ENCODE measurements at places on chromosomes 7 and 10. TPM values are rescaled to one million over a fixed set of nuclear protein-coding genes. Genes with fewer than 3 reads are reported as not detected.

DNA sequence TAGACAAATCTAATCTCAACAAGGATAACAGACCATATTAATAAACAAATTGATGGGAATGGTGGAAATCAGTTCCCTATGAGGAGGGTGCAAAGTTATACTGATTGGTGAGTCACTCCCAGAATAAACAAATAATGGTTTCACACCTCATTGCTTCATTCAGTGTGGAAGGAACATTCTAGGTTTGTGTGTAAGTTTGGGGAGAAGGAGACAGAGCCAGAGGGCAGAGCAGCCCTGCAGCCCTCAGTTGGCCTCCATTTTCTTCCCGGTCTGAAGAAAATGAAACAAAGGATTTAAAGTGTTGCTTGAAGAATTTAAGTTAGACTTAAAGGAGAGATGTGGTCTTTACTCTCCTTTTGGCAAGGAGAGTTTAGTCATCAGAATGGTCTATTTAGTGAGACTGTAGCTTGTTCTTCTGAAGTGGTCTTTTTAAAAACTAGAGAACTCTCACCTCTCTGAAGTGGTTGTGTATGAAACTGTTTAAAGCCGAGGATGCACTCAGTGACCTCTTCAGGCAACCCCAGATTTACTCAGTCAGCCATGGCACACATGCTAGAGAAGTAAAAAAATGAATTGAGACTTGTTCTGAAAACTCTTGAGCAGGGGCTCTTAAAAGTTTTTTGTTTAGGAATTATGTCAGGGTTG is 27.2 kb downstream of the IKZF1 start:
- no peak for DNase-seq

DNA sequence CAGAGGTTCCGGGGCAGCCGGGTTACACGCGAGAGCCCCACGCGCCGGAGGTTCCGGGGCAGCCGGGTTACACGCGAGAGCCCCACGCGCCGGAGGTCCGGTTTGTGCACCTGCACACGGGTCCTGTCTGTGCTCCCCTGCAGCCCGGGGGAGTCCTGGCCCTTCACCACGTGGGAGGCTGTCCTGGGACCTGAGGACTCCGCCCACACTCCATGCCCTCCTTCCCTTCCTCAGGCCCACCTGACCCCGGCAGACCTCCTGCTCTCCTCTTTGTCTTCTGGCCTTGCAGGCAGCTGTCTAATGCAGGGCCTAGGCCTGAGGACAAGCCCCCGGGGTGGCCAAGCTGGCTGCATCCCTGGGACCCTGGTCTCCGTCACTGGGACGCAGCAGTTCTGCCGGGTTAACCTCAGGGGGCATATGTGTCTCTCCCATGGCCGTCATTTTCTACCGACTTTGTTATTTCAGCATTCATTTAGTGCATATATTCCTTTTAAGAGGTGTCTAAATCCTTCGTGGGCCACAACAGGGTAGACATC is 374.6 kb downstream of the DNAJB6 start:
- no peak for DNase-seq

DNA sequence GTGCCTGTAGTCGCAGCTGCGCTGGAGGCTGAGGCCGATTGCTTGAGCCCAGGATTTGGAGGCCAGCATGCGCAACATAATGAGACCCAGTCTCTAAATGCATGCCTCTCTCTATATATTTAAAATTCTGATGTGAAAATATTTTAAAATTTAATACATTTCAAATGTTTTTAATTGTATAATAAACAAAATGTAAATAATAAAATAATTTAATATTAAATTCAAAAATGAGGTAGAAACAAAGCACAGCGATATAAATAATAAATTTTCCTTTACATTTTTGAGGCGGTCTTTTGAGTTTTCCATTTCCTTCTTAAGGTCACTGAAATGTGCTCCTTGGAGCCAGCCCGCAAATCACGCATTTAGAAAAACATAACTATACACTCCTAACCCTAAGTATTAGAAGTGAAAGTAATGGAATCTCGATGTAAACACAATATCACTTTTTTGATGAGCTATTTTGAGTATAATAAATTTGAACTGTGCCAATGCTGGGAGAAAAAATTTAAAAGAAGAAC is 523 bp upstream of the CDK1 start:
- no peak for DNase-seq

DNA sequence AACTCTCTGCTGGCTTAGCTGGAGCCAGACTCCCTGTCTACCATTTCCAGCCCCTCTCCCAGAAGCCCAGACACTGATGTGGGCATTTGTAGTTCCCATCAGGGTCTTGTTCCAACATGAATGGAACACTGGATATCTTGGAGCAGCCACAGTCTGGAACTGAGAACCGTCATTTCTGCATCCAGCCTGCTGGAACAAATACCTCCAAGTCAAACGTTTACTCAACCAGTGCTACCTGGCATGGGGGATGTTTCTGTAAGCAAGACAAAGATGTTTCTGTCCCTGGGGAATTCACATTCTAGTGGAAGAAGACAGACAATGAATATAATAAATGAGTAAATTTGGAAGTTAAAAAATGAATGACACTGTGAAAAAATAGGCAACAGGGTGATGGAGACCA is 70.8 kb upstream of the ZNF438 start:
- no peak for DNase-seq

DNA sequence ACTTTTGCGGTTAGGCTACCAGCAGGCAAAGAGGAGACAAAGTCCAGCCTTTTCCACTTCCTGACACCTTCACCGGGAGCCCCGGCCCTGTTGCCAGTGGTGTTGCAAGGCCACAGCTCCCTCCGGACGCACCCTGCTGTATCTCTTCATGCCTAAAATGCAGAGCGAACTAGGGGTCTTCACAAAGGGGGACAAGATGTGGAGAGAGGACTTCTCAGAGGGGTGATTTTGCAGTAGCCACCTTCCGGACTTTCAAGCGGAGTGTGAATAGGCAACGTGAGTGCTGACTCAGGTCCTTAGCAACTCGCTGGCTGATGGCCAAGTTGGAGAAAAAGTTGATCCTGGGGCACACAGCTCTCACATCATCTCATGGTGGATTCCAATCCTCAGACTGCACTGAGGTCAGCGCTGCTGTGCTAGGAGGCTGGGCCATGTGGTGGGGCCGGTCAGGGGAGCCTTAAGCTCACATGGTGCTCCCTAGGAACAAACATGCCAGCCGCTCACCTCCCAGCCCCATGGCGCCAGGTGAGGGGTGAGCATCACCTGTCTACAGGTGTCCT is 166.3 kb downstream of the LCOR start:
- DNase-seq, result no peak

GRCh38 chr7:136168821-136169220 is 191.7 kb upstream of the MTPN start:
- no peak for DNase-seq

- DNase-seq, result no peak
These were observed 228.1 kb upstream of the PFKP start for GRCh38 chr10:2839081-2839725.

DNA sequence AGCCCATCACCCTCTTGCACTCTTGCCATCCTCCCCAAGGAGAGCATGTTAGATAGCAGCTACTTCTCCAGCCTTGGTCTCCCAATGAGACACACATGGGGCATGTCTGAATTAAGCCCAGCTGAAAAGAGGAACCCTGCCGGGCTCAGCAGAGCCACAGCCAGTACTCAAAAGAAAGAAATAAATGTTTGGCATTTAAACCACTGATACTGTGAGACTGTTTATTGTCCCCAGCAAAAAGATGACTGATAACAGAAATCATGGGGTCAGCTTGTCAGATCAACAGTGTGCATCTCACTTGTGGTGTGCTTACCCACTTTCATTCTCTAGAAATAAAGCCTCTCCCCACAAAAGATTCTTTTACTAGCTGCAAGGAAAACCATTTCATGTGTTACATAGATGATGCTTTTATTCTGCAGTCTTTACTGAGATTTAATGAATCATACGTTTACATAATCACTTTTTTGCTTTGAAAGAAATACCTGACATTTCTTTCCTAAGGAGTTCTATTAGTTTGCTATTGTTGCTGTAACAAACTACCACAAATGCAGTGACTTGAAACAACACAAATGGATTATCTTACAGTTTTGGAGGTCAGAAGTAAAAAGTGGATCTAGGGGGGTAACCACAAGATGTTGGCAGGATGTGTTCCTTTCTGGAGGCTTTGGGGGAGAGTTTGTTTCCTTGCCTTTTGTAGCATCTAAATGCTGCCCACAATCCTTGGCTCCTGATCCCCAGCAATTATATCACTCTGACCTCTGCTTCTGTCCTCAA is 20.9 kb downstream of the ANKRD7 start:
- DNase-seq, result no peak

GRCh38 chr7:47852330-47853245 is 95.7 kb downstream of the PKD1L1 start:
- DNase-seq, result no peak

GRCh38 chr10:87053577-87054181 is 33.6 kb downstream of the FAM25A start:
- no peak for DNase-seq

- no peak for DNase-seq
These were observed 73.9 kb downstream of the SH3PXD2A start for GRCh38 chr10:103781329-103782061.

DNA sequence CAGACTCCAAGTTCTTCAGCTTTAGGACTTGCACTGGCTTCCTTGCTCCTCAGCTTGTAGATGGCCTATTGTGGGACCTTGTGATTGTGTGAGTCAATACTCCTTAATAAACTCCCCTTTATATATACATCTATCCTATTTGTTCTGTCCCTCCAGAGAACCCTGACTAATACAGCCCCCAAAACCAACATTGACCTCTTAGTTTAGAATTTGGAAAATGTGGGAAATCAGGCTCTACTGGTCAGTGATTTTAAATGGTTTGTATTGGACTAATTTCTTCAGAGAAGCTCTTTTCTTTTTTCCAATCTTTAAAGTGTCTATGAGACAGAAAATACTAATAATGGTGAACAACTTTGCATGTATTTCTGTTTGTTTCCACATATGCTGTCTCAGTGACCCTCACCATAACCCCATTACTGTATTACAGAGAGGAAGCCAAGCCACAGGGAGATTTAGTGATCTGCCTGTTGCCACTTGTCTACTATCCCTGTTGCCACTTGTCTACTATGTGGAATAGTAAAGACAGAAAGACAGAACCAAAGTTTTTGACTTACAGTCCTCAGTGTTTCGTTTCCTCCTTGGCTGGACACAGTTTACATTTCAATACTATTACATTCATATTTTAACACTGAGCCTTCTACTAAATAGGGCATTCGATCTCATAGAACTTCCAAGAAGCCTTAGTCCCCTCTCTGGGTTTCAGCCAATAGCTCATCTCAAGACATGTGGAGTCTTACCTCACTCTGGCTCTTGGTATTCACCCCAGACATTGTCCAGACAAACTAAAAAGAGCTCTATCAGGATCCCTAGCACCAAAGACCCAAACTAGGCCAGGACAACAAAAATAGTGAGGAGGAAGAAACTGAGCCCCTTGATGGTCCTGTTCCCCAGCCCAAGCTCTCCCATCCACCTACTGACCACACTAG is 121.0 kb downstream of the AKR1D1 start:
- DNase-seq, result no peak

GRCh38 chr10:122532601-122533296 is 27.8 kb upstream of the DMBT1 start:
- DNase-seq, result no peak

DNA sequence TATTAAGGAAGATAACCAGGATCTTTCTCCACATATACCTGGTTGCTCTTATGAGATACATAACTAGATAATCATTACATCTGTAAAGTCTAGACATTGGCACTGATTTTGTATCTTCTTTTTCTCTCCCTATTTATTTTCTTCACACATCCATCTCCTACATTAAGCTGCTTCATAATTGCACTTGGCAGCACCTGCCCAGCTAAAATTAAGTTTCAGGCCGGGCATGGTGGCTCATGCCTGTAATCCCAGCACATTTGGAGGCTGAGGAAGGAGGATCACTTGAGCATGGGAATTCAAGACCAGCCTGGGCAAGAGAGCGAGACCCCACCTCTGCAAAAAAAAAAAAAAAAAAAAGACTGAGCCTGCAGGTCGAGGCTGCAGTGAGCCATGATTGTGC is 22.3 kb upstream of the AKR1B1 start:
- no peak for DNase-seq

- DNase-seq, result no peak
These were observed 4.6 kb upstream of the SERPINE1 start for GRCh38 chr7:101121991-101122932.

GRCh38 chr7:106462365-106462859 is 177.6 kb upstream of the NAMPT start:
- DNase-seq, result no peak

GRCh38 chr7:25132430-25132829 is 7.4 kb upstream of the CYCS start:
- no peak for DNase-seq

DNA sequence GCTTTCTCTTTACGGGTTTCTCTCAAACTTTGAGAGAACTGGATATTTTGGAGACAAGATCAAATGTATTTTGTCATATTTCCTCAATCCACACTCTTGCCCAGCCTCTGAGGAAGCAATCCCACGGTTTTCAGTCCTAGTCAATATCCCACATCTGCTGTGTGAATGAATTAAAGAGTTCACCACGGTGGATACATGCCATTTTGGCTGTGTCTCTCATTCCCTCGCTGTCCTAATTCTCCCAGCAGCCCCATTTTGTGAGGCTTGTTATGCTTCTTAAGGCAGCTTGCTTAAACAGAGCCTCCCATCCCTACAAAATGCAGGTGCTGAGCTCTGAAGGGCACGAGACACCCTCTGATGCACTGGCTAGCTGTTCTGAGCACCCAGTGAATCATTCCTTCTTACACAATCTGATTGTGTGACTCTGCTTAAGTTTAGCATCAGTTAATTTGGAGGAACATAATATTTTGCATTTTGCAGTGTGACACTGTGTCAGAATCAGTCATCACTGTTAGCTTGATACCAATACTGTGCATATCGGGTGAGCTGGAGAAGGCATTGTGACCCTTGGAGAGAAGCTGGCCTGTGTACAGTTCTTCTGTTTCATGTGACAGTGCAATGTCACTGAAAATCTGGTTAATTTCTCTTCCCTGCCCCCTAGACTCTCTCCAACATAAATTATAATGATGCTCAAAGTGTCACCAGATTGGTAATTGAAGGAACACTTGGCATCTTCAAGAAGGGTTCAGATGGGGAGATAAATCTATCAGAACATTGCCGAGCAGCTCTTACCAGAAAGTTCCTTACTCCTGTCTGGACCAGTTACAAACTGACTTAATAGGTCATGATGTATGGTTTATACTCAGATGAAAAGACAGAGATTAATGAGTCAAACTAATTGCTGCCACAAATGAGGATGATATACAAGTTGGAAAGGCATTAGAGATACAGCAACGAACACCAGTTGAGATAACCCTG is 103.7 kb upstream of the AOAH start:
- no peak for DNase-seq

GRCh38 chr7:100456562-100456961 is 7.5 kb downstream of the SPACDR start:
- no peak for DNase-seq

Gene TMEM130
- not detected for total RNA-seq

Gene KIAA1217
- 1.2 TPM for total RNA-seq

Gene HEPACAM2
- total RNA-seq, result not detected

Gene ANLN
- total RNA-seq, result 1.1 TPM

Gene DYNC1I1
- not detected for total RNA-seq

Gene CPA2
- total RNA-seq, result 2.2 TPM

Gene SPDYE5
- total RNA-seq, result not detected

Gene NCF1
- 8.7 TPM for total RNA-seq

Gene SLF2
- 23.1 TPM for total RNA-seq

Gene GPR85
- total RNA-seq, result not detected

Measured in T-cell (primary cell).